PC-9 (cell line): ENCODE measurements at places on chromosomes 13 and 19. TPM values are rescaled to one million over a fixed set of nuclear protein-coding genes. Genes with fewer than 3 reads are reported as not detected.
A peak's percentile ranks its signal among the peaks of the same experiment; 100 is the strongest.

The PNMA8C gene
- total RNA-seq = not detected in 2 replicates

The RDH8 gene
- total RNA-seq = not detected in 2 replicates

The SIGLEC5 gene
- not detected in 2 replicates for total RNA-seq

DNA sequence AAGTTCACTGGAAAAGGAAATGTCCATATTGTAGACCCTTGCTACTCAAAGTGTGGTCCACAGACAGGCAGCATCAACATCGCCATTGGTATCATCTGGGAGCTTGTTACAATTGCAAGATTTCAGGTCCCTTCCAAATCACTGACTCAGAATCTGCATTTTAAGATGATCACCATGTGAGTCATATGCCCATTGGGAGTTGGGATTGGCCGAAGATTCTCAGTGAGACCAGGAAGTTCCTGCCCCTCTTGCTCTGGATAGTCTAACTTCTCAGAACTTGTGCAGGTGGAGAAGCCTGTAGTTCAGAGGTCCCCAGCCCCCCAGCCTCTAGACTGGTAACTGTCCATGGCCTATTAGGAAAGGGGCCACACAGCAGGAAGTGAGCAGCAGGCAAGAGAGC, 48.9 kb upstream of the URAD start:
- DNase-seq = no peak

DNA sequence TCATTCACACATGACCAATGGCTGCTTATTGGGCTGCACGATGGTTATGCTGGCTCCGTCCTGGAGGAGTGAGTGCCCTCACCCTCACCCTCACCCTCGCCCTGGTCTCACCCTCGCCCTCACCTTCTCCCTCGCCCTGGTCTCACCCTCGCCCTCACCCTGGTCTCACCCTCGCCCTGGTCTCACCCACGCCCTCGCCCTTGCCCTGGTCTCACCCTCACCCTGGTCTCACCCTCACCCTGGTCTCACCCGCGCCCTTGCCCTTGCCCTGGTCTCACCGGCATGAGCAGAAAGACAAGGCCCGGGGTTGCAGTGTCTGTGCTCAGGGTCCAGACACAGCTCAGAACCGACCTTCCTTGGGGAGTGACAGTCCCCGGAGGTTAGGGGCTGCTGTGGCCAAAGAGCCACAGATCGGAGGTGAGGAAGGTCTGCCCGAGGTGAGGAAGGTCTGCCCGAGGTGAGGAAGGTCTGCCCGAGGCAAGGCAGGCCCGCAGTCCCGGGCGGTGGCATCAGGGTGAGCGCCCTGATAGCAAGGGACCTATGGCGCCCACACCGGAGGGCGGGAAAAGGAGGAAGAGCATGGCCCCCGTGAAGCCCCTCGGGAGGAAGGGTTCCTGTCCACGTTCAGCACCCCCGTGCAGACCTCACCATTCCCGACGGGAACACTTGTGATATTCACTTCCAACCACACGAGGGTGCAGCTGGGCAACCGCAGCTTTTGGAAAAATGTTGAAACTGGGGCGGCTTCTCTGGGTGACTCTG, 65.6 kb downstream of the MCF2L start:
- peak; percentile 55 for DNase-seq

DNA sequence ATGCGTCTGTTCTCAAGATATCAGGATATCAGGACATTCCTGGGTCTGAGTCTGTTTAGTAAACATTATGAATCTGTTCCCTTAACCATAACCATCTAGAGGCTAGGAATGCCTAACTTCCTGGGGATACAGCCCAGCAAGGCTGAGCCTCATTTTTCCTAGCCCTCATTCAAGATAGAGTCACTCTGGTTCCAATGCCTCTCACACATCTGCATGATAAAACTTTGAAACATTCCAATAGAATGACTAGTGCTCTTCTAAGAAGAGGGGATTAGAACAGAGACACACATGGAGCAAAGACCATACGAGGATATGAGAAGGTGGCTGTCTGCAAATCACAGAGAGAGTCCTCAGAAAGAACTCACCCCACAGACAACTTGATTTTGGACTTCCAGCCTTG, 20.6 kb upstream of the CABP5 start:
- no peak for DNase-seq

The RETN gene
- not detected in 2 replicates for total RNA-seq

- no peak for DNase-seq
These were observed 368.0 kb downstream of the FGF14 start for GRCh38 chr13:102033857-102034331.

DNA sequence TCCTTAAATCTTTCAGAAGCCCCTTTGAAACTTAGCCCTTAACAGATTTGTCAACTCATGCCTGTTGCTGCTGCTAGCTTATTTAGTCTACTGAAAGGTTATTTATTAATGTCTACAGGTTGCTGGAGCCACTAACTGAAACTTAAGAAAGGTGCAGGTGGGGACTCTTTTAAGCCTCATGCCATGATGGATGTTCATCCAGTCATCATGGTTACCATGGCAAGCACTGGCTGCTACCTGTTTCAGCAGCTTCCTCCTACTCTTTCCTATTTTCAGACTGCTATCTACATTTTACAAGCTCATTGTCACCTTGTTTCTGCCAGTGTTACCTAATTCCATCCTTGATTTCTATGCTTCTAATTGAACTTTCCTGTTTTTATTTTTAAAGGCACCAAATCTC, 27.1 kb downstream of the DGKH start:
- no peak for DNase-seq

- no peak for DNase-seq
These were observed 143.6 kb downstream of the CACNA1A start for GRCh38 chr19:13362668-13363067.

DNA sequence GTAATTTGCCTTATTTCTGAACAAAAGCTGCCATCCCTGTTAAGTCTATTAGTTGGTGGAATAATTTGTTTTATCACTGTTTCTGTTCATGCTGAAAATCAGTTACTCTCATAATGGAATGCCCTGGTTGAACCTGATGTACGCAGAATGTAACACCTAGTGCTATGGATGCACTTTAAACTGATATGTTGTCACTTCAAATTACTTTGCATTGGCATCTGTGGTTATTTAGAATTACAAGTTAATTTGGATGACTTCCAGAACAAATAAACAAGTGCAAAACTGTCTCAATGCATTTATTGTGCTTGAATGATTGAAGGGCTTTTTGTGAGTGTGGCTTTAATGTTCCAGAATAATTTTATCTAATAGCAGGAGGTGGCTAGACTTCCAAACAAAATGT, 368.2 kb upstream of the SLITRK5 start:
- DNase-seq = no peak

- peak; percentile 78 for DNase-seq
These were observed 5.3 kb downstream of the DHPS start for GRCh38 chr19:12676384-12676792.

DNA sequence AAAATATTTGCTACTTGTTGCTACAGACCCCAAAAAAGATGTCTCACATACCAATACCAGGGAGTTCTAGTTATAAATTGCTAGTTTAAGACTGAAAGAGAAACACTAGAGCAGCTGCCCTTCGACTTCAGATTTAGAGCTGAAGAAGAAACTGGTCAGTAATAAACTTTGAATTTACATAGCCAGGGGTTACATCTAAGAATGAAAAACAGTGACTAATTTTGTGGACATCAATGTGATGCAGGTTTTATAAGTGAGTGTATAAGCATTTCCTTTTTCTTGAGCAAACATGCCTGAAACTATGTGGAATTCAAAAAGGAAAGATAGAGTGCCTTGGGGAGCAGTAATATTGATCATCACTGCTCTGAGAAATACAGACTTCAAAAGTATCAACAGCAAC, 724.9 kb upstream of the MIR17HG start:
- DNase-seq = no peak

The HIF3A gene
- 0.25 TPM in 1 of 2 replicates, not detected in the other for total RNA-seq

DNA sequence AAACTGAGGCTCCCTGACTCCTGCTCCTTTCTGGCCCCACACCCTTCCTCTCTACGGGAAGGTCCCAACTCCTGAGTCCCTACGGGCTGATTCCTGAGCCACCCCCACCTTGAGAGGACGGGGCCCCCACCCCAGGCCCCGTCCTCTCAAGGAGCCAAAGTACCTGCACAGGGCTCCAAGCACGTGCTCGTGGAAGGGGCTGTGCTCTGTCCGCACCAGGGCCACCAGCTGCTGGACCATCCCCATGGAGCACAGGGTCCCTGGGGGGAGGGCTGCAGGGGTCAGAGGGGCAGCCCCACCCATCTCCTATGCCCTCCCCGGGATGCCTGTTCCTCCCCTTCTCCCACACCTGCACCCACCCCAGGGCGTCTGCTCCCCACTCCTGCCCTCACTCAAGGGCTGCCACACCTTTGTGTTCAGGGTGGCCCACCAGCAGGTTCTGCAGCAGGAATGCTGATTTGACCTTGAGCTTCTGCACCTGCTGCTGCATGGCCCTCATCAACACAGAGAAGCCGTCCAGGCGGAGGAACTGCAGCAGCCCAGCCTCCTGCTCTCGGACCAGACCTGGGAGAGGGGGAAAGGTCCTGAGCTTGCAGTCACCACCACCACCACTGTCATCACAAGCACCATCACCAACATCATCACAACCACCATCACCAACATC, 7.0 kb upstream of the PPP6R1 start:
- no peak for DNase-seq

- no peak for DNase-seq
These were observed 27.8 kb upstream of the TDRD3 start for GRCh38 chr13:60369242-60369641.

- no peak for DNase-seq
These were observed 21.7 kb upstream of the ZNF429 start for GRCh38 chr19:21483589-21484170.

The ZNF829 gene
- 2.6 and 3.1 TPM in 2 replicates for total RNA-seq

DNA sequence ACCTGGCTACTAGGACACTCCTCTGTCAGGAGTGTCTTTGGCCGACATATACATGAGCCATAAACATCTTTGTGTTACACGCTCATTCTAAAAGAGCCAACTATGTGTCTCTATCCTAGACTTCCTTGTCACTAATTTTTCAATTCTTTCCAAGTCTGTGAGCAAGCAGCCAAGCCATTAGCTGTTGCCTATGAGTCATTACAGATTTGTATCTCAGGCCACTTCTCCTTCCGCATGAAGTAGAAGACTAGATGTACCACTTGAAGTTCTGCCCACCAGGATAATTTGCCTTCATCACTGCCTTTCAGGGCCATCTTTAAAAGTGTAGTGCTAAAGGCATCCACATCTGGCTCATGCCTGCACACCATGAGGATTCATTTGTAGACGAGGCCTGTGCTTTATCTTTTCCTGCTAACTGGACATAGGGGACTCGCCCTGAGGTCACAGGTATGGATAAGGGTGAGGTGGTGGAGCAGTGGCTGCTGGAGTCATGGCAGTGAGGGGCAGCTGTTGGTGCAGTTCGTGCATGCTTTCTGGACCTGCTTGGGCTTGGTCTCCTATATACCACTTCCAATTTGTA, 126.1 kb upstream of the KL start:
- DNase-seq = no peak
